ENCODE measurements at places on chromosomes 5 and 9.

GRCh38 chr5:115544043-115544435 is 536 bp downstream of the FEM1C start:
- DNase-seq, result peak; percentile 48

- no peak for DNase-seq
These were observed 18.8 kb downstream of the PSIP1 start for GRCh38 chr9:15491950-15492349.

DNA sequence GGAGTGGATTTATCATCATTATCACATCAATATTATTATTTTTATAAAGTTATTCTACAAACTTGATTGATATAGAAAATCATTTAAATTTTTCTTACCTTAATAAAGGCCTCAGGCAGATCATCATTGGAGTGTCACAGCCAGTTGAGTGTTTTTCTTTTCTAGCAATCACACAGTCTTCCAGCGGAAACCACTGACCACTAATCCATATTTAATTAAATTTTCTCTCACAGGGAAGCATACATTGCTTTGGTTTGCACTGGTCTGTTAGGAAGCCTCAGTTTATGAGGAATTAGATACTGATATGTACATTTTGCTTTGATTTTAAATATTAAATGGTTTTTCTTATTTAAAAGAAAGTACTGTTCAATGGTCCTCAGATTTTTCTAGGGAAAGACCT is 6.7 kb downstream of the SPZ1 start:
- no peak for DNase-seq

GRCh38 chr9:1202512-1203280 is 152.5 kb downstream of the DMRT2 start:
- no peak for DNase-seq

GRCh38 chr5:98106116-98107031 is 667.1 kb upstream of the RGMB start:
- DNase-seq, result no peak

- no peak for DNase-seq
These were observed 108.9 kb downstream of the ST8SIA4 start for GRCh38 chr5:100794218-100794617.

DNA sequence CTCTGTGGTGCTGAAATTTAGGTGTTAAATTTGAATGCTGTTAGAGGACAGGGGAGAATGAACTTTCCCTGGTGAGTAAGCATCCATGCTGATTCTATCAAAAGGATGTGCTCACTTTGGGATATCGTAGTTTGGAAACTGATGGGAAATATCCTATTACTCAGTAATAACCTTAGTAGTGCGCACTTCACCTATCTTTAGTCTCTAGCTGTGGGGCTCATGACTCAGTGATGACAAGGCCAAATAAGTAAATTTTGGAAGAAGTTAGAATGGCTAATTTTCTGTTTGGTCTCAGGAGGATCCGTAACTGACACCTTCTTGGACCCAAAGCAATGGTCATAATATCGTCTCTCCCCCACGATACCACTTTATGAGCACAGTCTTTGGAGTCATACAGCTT is 448.4 kb downstream of the PSAT1 start:
- no peak for DNase-seq

DNA sequence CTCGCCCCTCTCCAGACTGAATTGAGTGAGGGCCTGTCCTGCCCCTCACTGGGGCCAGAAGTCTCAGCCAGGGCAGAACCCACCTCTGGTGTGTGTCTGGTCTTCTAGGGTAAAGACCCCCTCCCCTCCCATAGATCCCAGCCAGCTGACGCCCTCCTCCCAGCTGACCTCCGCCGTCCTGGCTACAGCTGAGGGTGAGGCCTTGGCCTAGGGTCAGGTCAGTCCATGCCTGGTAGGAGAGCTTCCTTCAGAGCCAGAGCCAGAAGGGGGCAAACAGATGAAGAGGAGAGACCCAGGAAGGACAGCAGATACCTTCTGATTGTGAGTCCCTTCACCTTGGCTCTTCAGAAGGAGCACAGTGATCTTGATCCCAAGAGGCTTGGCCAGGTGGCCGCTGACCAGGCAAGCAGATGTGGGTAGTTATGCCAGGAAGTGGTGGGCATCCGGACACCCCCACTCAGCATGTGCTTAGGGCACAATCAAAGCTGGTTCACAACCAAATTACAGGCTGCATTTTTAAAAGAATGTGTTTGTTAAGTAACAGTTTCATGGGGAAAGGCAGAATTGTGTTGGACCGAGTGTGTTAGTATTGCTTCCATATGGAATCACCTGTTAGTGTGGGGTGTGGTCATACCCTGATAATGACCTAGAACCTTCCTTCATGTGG is 29.9 kb downstream of the JADE2 start:
- DNase-seq, result no peak

GRCh38 chr9:3342159-3342777 is 183.5 kb downstream of the RFX3 start:
- DNase-seq, result no peak

DNA sequence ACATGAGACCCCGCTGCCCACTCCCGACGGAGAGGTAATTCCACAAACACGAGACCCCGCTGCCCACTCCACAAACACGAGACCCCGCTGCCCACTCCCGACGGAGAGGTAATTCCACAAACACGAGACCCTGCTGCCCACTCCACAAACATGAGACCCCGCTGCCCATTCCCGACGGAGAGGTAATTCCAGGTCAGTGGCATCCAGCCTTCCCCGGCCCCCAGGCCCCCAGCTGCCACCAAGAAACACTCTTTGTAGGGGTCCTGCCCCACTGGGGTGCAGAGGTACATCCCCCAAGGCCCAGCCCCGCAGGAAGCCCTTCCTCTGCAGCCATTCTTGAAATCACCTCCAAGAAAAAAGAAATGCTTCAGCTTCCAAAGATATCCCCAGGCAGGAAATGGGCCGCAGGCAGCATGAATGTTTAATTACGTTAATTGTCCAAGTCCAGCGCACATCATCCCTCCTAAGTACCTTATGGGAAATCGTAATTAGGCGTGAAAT is 115.9 kb downstream of the ADAMTS2 start:
- no peak for DNase-seq

DNA sequence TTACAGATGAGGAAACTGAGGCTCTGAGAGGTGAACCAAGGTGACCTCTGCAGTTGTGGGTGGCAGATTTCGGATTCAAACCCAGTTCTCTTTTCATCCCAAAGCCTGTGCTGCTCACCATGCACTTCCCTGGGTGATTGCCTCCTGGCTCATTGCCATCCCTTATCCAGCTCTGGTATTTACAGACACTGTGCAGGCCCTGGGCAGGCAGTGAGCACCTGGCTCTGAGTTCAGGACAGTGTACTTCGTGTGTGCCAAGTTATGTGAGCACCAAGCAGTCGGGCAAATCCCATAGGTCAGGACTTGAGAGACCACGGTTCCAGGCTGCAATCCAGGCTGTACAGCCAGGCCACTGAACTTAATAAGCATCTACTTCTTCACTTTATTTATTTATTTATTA is 1.4 kb downstream of the LRSAM1 start:
- DNase-seq, result no peak

DNA sequence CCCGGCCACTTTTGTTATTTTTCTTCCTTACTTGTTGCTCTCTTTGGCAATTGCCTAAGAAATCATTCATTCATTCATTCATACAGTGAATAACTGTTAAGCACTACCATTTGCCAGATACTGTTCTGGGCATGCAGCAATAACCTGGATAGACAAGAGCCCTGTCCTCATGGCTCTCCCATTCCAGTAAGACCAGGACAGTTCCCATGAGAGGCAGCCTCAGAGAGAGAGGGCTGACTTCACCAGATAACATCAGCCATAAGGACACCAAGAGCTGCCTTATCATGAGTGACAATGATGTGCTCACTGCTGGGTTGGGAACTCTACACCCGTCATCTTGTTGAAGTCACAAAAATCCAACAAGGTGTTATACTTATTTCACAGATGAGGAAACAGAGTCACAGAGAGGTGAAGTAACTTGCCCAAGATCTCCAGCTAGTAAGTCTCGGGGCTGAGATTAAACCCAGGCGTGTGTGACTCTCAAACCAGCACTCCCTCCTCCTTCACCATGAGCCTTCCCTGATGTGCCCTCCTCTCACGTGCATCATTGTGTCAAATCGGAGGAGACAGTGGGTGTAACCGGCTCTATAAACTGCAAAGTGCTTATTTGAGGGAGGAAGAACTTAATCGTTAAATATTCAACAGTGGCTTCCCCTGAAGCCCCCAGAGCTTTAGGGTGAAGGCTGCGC is 61.1 kb upstream of the TBC1D2 start:
- DNase-seq, result no peak

- no peak for DNase-seq
These were observed 111.8 kb upstream of the ASTN2 start for GRCh38 chr9:117526674-117527073.

GRCh38 chr5:180291234-180291940 is 496 bp downstream of the MAPK9 start:
- no peak for DNase-seq

GRCh38 chr5:155418960-155419579 is 405.5 kb downstream of the KIF4B start:
- DNase-seq, result no peak

DNA sequence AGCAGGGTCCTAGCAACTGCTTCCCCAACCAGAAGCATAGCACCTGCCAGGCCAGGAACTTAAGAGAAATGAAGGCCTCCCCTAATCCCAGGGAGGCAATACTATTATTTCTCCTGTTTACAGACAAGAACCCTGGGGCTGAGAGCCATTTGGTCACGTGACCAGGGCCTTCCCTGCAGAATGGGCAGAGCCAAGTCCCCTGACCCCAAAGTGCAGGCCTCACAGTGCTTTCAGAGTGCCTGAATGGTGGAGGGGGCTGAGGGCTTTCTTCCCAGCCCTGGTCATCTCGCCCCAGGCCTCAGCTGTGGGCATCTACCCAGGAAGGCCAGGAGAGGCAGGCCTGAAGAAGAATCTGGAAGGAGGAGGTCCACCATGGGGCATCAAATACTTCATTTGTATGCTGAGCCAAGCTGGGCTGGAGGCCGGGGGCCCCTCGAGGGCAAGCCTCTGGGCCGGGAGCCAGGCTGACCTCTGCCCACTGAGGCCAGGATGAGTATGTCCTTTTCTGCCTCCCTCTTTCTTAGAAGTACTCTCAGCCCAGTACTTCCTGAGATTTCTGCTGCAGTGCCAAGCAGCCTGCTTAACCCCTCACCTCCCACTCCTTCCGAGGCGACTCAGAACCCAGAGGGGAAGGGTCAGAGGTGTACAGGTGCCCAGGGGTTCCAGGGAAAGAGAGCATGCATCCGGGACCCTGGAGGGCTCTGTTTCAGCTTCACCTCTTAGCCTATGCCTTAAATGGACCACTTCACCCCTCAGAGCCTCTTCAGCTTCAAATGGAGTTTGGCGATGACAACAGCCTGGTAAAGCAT is 18.9 kb upstream of the DUSP1 start:
- DNase-seq, result no peak

DNA sequence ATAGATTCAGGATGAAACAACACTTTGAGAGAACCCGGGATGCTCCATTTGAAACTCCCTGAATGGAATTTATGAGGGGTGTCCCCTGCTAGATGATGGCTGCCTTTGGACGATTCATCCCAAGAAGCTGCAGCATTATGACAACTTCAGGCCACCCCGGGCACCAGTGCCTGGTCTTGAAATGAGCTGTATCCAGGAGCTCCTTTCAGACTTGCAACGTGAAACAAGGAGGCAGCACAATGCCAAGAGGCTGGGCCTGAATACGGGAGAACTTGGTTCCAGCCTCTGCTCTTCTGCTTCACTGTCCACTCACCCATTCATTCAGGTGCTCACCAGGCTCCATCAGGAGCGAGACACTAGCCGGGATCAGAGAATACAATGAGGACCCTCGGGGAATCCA is 78.3 kb downstream of the STK10 start:
- DNase-seq, result no peak

GRCh38 chr5:40828690-40829661 is 6.0 kb downstream of the RPL37 start:
- no peak for DNase-seq

DNA sequence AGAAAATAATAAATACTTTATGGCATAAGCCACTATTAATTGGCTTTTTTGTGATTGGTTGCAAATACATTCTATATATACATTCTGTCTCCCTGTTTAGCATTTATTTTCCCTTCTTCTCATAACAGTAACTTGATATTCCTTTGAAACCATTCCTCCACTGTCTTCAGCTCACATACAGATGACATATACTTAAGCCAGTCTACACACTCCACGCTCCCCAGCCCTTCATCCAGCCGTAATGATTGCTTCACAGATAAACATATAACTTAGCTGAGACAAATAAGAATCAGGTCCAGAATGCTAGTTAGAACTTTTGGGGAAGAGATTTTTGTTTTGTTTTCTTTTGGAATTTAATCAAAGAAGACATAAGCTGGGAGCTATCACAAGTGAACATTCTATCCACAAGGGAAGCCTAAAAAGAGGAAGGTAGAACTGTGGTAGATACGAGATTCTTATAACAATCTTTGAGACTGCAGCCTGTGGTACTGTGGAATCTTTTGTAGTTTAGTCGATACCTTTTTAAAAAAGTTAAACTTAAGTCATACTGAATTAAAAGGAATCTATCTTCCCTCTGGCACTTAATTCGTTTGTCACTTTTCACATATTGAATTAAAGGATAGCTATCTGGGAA is 365.1 kb upstream of the PRR16 start:
- DNase-seq, result no peak

DNA sequence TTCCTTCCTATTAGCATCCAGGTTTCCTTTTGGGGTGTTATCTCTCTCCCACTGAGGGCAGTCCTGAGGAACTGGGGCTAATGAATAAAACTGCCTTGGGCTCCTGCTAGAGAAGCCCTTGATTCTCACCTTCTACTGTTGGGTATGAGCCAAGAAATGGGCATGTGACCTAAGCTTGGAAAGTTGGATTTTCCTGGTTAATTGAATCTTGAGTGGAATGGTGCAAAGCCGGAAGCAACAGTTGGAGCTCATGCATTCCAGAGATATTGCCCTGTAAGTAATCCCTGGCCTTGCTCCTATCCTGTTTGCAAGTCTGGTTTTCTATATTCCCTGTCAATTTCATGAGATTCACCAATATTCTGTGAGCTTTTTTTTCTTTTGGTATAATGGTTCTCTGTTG is 158.5 kb upstream of the ELL2 start:
- no peak for DNase-seq

GRCh38 chr5:38093855-38094254 is 164.5 kb upstream of the EGFLAM start:
- no peak for DNase-seq

GRCh38 chr9:109440117-109440515 is 58.0 kb downstream of the PTPN3 start:
- DNase-seq, result no peak

GRCh38 chr9:129626625-129627284 is 792 bp downstream of the NTMT1 start:
- no peak for DNase-seq

GRCh38 chr5:120103495-120103894 is 360.6 kb upstream of the PRR16 start:
- no peak for DNase-seq

- DNase-seq, result no peak
These were observed 60.2 kb upstream of the PCSK5 start for GRCh38 chr9:75830303-75830702.

All from stimulated activated CD4-positive, alpha-beta T cell treated with anti-CD3 and anti-CD28 coated beads, Interleukin-4, amount 100 ng/mL, for 4 hours (primary cell).